Fibroblast of the aortic adventitia (primary cell): ENCODE measurements at places on chromosomes 3 and 15. TPM values are rescaled to one million over a fixed set of nuclear protein-coding genes. Genes with fewer than 3 reads are reported as not detected.
A peak's percentile ranks its signal among the peaks of the same experiment; 100 is the strongest.

The GOLGA8O gene
- total RNA-seq, result 0.09 and 0.33 TPM in 2 replicates

DNA sequence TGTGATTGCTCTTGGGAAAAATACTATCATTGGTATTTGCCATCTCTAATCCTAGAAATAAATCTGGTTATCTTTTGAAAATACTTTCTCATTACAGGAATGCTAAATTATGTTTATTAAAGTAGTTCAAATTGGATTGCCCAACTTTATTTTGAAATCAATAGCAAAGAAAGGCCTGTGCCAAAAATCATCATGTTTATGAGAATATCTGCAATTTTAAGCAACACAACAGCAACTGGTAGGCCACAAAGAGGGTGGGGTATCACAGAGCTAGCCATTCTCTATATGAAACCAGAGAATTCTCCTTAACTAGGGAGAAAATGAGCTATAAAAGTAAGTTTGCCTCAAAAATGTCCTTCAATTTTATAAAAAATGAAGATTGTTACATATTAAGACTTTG, 11.9 kb upstream of the TM4SF19 start:
- DNase-seq, result no peak

The PLXNB1 gene
- 30.0 and 59.5 TPM in 2 replicates for total RNA-seq

The EAF2 gene
- total RNA-seq, result 2.1 and 2.3 TPM in 2 replicates

The IMPG2 gene
- 0.45 and 0.65 TPM in 2 replicates for total RNA-seq

DNA sequence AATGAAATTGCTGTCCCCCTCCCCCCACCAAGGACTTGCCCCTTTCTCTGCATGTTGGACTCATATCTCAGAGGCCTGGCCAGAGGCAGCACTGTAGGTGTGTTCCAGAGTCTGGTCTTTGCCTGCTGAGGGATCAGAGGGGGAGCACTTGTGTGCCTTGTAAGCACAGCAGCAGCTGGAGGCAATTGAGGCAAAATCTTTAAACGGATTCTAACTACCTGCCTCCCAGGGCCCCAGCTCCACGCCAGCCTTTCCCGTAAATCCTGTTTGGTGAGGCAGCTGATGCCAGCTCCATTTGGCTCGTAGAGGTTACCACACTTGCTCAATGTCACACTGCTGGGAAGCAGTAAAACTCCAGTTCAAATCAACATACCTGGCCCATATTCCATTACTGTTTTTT, 2.3 kb upstream of the IDH2 start:
- DNase-seq, result no peak

- peak; percentile 52 for DNase-seq
Measured at GRCh38 chr3:122635789-122636188, 44.9 kb upstream of the PARP14 start.

- no peak for DNase-seq
Measured at GRCh38 chr3:72660270-72661114, 187.8 kb downstream of the SHQ1 start.

The BNC1 gene
- total RNA-seq, result 0.27 and 3.8 TPM in 2 replicates

The SH2D7 gene
- total RNA-seq, result not detected in 2 replicates

The PLA2G4F gene
- total RNA-seq, result not detected in 2 replicates

DNA sequence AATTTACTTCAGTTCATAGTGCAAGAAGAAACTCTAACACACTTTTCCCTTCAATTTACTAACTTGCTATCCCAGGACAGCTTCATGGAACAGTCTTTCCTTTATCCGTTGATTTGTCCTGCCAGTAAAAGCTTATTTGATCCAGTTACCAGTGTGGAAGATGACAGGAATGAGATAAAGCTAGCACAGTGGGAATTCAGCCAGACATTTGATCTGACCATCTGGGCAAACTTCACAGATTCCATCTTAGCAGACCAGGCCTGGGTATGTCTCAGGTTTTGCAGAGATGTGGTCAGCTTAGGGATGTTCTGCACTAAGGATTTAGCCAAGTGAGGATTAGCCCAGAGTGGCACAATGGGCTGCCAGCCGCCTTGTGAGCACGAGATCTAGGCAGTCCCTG, 19.7 kb downstream of the CEMIP start:
- DNase-seq, result no peak

DNA sequence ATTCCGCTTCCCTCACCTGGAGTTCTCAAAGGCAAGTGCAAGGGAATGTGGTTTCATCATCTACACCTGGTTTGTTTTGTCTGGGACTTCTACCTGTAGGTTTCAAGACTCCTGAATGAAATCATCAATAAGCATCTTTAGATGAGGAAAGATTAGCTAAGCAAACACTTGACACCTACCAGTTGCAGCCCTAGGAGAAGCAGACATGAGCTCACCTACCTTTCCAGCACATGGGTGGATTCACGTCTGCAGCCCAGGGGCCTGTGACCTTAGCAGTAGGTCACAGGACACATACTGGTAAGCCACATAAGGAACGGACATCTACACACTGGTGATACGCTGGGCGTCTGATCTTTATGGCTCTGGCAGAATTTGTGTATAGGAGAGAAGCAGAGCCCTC, 26.7 kb downstream of the SLCO2A1 start:
- DNase-seq, result no peak

DNA sequence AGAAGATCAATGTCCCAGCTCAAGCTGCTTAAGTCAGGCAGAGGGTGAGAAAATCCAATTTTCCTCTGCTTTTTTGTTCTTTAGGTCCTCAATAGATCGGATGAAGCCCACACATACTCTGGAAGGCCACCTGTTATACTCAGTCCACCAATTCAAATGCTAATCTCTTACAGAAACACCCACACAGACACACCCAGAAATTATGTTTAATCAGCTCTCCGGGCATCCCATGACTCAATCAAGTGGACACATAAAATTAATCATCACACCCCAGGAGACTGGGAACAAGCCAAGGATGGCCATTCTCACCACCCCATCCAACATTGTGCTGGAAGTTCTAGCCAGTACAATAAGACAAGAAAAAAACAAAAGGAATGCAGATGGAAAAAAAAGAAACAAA, 67.8 kb upstream of the SLC24A5 start:
- no peak for DNase-seq

The CEMIP gene
- 225 and 249 TPM in 2 replicates for total RNA-seq

The INAFM2 gene
- total RNA-seq, result 8.1 and 8.9 TPM in 2 replicates

DNA sequence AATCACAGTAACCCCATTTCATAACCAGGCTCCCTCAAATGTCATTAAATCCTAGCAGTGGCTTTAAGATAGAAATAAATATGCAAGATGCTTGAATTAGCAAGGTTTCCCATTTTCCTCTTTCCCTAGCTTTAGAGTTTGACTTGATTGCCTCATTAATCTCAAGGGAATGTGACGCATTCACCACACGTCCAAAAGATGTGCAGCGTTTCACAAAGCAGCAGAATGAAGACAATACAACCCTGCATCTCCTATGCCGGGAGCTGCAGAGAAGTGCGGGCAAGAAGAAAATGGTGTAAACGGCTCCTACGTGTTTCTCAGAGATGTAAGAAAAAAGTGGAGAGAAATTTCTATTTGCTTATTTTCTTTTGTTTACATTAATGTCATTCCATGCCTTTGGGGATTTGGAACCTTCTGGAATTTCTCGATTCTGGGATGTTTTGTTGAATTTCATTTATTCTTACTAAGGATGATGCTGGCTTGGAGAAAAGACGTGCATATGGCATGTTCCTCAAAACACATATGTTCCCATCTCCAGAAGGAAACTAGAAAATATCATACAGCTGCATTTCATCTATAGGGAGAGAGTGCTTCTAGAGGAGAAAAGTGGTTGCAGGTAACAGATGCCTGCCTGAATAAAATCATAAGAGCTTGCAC, 27.8 kb upstream of the FRMD4B start:
- no peak for DNase-seq

The ZBTB20 gene
- 35.7 and 47.2 TPM in 2 replicates for total RNA-seq

- no peak for DNase-seq
Measured at GRCh38 chr3:72618739-72619138, 229.5 kb downstream of the SHQ1 start.

GRCh38 chr3:143974271-143975238, 2.9 kb downstream of the DIPK2A start:
- DNase-seq, result peak; percentile 34
